Fibroblast of pulmonary artery (primary cell): ENCODE measurements at places on chromosomes 1 and 21.

DNA sequence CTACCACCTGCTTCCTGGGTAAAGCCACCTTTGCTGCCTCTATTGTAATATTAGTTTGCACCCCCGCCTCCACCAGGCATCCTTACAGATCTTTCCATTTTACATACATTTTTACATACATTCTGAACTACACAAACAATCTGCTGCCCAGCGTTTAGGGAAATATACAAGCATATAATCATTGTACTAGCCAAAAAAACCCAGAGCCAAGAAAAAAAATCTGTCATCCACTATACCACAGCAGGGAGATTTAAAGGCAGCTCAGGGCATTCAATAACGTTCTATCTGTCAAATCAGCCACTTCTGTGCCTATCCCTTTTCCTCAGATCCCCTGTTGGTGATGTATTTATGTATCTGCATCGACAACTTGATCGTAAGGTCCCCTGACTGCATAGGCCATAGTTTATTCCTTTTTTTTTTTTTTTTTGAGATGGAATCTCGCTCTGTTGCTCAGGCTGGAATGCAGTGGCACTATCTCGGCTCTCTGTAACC, 43.0 kb downstream of the GNG12 start:
- DNase-seq: no peak

- no peak for DNase-seq
These were observed 85.9 kb downstream of the PSMG1 start for GRCh38 chr21:39097335-39097861.

GRCh38 chr21:25491267-25491666, 116.0 kb downstream of the MRPL39 start:
- DNase-seq: no peak

DNA sequence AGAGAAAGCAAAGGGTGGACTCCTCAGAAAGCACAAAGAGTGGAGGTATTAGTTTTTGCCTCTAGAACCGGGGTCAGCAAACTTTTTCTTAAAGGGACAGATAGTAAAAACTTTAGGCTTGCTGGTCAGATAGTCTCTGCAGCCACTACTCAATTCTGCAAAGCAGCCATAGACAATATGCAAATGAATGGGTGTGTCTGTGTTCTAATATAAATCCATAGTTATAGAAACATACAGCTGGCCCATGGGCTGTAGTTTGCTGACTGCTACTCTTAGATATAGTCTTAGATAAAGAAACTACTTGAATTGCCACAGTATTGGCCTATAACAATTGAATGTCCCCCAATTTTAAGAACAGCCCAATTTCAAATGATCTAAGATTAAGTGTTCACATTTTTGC, 101.6 kb upstream of the CACHD1 start:
- DNase-seq: no peak

DNA sequence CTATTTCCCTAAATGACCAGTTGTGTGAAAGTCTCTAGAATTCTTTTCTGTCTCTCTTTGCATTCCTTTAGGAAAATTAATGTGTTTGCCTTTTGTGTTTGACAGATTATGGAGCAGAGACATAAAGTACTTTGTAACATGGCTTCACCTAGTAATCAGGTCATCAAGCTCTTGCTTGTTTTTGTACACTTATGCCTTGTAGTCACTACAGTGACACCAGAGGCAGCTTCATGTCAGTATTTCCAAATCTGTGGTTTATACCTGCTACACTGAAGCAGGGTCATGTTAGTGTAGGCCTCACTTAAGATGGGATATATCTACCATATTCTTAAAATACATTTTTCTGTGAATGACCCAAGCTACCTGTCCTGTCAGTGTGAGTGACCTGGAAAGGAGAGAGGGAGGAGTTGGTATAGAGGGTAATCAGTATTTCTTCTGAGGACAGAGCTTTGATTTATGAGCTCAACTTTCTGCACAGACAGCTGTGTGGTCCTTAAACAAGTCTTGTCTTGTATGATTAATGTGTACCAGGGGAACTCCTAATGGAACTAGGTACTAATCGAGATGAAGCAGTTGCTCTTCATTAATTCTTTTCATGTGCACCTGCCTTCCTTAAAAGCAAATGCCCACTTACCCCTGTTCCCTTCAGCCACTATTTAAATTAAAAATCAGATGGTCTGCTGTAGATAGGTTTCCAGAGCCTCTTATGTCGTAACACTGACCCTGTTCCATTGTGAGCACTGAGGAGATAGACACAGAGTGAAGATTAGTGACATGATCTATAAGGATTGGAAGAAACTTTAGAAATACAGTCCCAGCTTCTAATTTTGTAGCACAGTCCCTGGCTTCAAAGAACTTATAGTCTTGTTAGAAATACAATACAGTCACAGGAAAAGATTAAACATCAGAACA, 45.7 kb downstream of the MACO1 start:
- DNase-seq: no peak
